Hepatic stellate cell (primary cell): ENCODE measurements at places on chromosomes 12 and 14.

GRCh38 chr12:64991121-64991611 lies 129.9 kb downstream of the WIF1 start:
- no peak for DNase-seq

DNA sequence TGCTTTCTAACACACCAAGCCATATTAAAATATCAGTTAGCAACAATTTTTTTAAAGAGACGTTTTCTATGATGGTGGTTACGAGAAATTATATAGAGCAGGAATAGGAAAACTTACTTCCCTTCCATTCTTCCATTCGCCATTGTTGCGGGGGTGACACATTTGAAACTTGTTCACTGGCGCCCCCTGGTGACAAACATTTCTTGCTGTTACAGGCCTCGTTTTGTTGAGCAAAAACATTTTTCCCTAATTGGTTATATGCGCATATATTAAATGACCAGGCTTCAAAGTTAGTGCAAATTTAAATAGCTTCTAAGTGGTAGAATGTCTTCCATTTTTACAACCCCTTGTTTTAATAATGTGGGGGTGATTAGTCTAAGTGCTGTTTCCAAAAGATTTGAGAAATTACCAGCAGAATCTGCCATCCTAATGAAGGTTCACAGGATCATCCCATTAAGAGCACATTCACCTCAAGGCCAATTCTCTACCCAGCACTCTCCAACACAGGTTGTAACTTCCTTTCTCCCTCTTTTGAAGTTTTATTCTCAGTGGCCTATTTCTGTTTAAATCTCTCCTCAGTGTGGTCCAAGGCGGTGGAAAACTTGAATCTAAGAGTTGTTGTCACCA lies 1124.7 kb downstream of the FLRT2 start:
- no peak for DNase-seq

DNA sequence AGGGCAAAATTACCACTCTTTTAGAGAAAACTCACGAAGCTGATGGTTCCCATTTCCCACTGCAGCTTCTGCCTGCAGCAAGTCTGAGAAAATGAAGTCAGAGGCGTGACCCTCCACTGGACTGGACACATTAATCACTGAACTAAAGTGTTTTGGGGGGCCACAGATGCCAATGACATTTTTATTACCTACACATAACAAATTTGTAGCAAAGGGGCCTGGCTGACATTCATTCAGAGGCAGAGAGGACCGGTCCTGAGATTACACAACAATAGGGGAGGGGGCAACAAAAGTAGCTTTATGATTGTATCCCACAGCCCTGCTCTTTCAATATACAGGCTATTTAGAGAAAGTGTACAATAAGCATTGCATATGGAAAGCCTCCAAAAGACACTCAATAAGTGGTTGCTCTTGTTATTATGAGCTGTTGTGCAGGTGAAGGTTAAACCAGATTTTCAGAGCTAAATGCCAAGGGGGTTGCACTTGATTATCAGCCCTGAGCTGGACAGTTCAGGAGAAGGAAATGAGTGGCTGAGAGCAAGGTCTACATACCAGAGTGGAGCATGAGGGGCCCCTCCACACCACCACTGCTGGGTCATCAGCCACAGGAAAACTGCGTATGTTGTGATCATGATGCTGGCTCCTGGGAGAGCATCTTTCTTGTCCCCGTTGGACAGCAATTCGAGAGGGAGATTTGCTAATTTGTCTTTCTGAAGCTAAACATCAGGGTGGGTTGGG lies 41.5 kb upstream of the CCDC60 start:
- no peak for DNase-seq

GRCh38 chr12:60257063-60257462 lies 661.2 kb downstream of the SLC16A7 start:
- peak; percentile 28 for DNase-seq

- DNase-seq, result no peak
These were observed 4.5 kb downstream of the TAS2R50 start for GRCh38 chr12:10982244-10982643.

GRCh38 chr12:26689281-26689841 lies 143.6 kb downstream of the ITPR2 start:
- DNase-seq, result no peak

GRCh38 chr14:91406982-91407381 lies 10.6 kb downstream of the CCDC88C start:
- DNase-seq, result no peak

- DNase-seq, result no peak
These were observed 80.8 kb downstream of the ANO2 start for GRCh38 chr12:5864301-5864700.

DNA sequence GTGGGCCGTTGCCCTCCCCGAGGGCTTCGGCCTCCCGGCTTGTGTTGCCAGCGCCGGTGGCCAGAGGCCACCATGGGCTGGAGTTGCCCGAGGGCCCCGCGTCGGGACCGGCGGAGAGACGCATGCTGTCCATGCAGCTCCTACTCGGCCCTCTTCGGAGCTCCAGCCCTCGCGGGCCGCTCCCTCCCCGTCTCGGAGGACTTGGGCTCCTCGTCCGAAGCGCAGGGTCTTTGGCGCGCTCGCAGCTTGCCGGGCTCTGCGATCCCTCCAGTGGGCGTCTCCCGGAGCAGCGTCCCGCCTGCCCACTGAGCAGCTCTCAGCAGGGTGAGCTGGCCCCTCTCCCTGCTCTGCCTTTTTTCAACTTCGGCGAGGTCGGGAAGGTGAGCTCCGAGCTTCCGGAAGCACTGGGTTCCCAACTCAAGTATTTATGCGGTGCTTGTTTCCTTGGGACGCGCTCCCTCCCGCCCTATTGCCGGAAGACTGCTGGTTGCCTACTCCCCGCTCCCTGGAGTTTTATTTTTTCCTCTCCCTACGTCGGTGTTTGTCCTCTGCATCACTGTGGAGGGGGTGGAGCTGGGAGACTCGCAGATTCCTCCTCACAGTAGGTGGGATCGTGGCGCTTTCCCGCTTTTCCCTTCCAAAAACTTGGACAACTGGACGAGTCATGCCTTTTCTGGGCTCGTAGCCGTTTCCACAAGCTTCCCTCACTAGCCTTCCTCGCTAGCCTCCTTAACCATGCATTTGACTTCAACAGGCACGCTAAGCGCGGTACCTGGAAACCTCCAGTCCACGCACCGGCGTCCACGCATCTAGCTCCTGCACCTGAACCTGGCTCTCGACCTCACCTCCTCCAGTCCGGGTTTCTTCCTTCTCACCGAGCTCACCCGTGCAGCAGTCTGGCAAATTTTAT lies at the start of gene AVPR1A:
TSS of gene AVPR1A (minus strand) at position 489 of the 910 bp plus-strand sequence. CDS start at position 124, 365 bp downstream.
- peak; percentile 9 for DNase-seq

DNA sequence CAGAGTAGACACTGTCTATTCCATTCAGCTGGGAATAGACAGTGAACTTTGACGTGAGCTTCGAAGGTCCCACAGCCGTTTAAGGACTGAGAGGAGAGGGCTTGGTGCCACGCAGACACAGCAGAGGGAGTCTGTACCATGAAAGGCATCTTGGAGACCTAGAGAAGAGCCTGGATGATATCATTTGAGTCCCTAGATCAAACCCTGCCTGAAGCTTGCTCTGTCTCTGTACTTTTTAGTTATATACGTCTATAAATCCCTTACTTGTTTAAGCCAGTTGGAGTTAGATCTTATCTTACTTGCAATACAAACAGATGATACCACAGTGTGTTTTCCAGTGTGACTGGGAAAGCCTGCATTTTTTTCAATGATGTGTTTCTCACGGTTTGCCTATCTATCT lies 128.9 kb upstream of the RTL1 start:
- no peak for DNase-seq

GRCh38 chr12:6827982-6828780 lies at the start of gene P3H3:
TSS of gene P3H3 (plus strand) at chr12:6828407. CDS start at chr12:6828441, 34 bp downstream.
- peak; percentile 83 for DNase-seq

DNA sequence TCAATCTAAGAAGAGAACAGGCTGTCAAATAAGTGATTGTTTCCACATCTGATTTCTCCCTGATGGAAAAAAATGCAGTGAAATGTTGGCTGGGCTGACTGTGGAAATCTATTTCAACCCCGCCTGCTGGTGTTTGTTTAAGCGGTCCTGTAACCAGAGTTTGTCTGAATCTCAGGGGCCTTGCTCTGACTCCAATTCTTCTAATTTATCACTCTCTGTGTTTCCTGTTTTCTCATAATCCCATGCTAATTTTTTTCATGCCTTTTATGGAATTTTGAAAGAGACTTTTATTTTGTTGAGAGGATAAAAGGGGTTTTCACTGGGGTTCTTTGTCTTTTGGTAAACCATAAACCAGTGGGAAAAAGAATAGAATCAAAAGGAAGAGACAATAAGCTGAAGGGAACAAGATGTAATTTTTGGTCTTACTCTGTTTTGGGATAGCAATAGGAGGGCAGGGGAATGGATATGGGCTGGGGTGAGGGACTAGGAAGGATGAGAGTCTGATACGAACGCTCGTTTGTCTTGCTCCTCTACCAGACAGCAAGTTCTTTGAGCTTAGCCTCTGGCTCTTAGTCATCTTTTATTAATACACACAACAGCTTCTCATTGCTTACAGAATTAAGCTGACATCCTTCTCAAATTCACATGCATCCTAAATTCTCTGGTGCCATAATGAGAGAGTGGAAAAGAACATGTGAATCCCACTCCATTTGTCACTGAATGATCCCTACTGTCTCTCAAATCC lies 8.0 kb upstream of the MGP start:
- no peak for DNase-seq

- DNase-seq, result no peak
These were observed 37.0 kb upstream of the PMCH start for GRCh38 chr12:102234599-102234998.

DNA sequence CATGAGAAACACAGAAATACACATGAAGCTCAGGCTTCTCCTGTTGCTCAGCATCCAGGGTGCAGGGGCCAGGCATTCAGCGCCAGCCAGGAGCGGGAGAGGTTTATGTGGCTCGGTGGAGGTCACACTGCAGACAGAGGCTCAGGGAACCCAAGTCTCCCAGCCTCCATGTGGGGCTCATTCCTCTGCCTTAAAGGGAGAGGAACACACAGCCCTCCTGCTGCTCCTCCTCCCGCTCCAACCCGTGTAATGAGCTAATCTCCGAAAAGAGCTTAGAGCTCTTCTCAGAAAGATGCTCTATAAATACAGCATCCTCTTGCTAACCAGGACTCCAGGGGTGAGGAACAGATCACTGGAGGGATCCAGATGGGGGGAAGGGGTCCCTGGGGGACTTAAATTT lies 28.2 kb downstream of the FGF6 start:
- DNase-seq, result no peak

GRCh38 chr12:50695961-50696360 lies 67.9 kb upstream of the ATF1 start:
- DNase-seq, result no peak

DNA sequence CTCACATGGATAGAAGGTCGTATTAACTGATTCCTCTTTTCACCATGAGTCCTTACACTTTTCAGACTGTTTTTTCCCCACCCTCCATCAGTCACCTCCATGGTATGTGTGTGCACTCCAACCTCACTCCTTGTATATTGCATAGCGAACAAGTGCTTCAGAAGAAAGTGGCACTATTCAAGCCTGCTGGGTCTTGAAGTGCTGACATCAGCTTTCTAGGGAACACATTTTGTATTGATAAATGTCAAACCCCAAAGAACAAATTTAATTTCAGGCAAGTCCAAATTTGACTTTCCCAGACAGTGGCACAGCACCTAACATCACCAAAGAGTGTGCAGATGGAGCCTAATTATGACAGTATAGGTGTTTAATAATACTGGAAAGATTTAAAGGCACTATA lies 617.4 kb upstream of the STXBP6 start:
- no peak for DNase-seq

DNA sequence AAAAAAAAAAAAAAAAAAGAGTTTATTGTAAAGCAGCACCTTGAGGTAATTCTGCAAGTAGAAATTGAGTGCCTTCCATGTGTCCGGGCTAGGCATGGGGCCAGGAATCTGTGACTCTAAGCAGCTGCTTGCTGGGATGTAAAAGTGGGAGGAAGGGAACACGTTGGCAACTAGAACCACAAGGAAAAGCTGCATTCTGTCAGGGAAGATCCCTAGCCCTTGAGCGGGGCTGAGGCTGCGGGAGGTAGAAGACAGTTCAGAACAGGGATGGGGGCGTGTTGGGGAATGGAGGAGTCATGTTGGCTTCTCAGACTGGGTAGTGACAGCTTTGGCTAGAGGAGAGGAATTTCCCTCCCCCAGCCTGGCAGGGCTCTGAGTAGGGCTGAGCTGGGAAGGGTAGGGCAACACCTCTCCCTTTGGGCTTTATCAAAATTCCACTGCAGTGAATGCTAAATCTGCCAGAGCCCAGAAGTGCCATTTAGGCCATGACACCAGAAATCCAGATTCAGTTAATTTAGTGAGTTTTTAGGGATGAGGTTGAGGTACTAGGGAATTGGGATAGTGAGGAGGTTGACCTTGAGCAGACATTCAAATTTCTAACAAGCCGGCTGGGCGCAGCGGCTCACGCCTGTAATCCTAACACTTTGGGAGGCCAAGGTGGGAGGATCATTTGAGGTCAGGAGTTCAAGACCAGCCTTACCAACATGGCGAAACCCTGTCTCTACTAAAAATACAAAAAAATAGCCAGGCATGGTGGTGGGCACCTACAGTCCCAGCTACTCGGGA lies 3.4 kb upstream of the TRAFD1 start:
- DNase-seq, result peak; percentile 65

DNA sequence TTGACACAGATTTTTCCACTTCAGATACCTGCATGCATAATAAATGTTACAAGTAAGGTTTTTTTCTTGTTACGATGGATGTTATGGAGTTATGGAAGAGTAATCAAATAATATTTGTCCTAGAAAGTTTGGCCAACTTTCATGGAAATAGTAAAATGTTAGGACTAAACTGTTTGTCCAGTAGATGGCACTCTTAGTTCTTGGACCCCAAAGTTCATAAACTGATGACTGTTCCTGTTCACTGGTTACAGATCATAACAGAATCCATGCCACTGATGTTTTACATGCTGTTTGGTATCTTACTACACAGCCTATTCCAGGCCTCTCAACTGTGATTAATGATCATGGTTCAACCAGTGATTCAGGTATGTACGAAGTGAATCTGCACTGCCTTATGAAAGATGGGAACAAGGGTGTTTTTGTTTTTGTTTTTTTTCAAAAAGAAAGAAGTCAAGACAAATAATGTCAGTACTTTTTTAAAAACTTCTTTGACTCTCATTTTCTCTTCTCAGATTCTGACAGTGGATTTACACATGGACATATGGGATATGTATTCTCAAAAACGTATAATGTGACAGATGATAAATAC lies 48.8 kb upstream of the SLCO1C1 start:
- DNase-seq, result peak; percentile 31

- no peak for DNase-seq
These were observed 217.1 kb upstream of the BTG1 start for GRCh38 chr12:92362785-92363184.

DNA sequence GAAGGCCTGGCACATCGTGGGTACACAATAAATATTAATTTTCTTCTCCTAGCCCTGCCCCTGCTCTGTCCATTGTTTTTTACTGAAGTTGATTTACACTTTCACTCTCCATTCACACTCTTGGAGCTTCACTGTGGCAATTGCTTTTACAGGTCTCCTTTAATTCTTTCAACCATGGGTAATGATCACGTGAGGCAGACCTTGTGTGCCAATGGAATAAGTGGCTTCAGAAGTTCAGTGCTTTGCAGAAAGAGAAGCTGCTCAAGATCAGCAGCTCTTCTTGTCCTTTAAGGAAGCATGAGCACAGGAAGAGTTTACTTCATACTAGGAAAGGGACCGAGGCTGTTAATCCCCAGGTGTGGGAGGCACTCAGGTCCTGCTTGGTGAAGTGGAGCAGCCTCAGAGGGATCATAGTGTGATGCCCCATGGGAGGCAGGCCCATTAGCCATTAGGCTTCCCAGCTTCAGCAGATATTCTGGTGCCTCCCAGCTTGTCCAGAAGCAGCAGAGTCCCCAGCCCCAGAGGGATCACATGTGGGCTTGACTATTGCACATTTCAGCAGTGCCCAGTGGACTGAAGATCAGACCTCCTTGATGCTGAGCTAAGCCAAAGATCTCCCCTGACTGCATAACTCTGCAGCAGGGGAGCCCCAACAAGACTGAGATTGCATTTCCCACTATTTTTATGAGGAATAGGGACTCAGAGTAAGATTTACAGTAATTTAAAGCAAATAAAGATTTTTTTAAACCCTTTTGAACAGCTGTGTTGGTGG lies 5.0 kb upstream of the SLC35F4 start:
- no peak for DNase-seq
